ENCODE measurements at places on chromosomes 12 and 14.

DNA sequence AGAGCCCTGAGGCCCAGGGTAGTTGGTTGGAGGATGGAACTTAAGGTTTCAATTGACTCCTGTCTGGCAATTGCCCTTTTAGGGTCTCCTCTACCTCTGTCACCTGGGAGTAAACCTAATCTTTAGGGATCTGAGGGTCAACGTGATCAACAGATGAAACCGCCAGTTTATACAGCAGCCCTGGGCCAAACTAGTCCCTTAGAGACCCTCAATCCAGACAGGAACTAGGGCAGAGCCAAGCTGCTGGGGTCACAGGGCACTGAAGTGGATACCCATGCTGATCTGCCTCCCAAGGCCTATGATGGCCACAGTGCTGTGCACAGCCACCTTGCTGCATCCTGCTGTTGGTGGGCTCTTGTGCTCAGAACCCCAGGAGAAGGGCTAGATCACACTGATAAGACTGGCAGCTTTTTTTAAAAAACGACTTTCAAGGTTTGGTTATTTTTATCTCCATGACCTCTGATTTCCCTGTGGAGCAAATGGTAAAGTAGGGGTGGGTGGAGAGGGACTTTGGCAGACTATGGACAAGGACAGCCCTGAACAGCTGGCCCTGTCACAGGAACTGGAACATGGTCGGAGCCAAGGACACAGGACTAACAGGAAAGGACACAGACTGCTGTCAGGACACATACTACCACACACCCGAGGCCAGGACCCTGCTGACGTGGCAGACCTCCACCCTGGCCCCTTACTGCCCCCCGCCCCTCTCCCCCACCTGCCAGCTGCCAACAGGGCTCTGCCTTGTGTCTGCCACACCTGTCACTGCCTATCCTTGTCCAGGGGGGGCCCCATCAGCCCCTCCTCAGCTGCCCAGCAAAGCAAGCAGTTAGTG, 474 bp downstream of the FITM1 start:
- DNase-seq = no peak

DNA sequence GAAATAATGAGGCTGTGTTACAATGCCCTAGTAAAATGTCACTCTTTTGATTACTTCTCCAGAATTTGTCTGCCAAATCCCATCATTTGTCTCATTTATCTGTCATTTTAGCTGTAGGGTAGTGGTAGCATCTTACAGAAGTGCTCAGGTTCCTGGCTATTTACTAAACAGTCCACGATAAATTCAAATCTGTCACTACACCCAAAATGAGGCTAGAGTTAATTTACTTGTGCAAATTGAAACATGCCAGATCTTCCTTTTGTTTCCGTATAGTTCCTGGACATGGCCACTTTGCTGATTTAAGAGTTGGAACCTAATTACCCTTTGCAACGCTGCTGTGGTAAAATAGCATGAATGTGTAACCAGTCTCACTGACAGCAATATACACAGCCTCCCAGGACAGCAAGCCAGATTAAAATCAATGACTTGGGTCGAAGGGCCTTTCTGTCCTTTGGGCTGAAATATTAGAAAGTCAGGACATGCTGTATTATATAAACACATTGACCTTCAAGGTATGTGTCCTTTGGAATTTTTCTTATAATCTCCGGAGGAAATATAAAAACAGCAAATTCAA, 485.4 kb downstream of the MDGA2 start:
- no peak for DNase-seq

GRCh38 chr12:62647586-62647985, 181.0 kb downstream of the MON2 start:
- DNase-seq = no peak

DNA sequence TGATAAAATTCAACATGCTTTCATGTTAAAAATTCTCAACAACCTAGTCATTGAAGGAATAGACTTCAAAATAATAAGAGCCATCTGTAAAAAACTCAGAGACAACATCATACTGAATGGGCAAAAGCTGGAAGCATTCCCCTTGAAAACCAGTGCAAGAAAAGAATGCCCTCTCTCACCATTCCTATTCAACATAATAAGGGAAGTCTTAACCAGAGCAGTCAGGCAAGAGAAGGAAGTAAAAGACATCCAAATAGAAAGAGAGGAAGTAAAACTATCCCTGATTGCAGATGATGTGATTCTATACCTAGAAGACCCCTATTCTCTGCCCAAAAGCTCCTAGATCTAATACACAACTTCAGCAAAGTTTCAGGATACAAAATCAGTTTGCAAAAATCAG, 52.9 kb downstream of the APOBEC1 start:
- DNase-seq = no peak

- DNase-seq = no peak
Observed at GRCh38 chr12:109716512-109717389, 3.1 kb downstream of the FAM222A start.

- no peak for DNase-seq
Observed at GRCh38 chr12:79301181-79301580, 389.6 kb downstream of the PAWR start.

GRCh38 chr14:23562822-23563472, 4.6 kb downstream of the AP1G2 start:
- DNase-seq = no peak

- no peak for DNase-seq
Observed at GRCh38 chr14:98259881-98260280, 1012.1 kb downstream of the BCL11B start.

- no peak for DNase-seq
Observed at GRCh38 chr14:73502017-73502619, 11.4 kb downstream of the RIOX1 start.

- DNase-seq = no peak
Observed at GRCh38 chr14:59214702-59215302, 26.3 kb downstream of the DAAM1 start.

GRCh38 chr14:23153851-23154796, 29.3 kb downstream of the SLC7A8 start:
- DNase-seq = peak; percentile 78

GRCh38 chr12:20547816-20548575, 147.1 kb upstream of the SLCO1C1 start:
- DNase-seq = no peak

- DNase-seq = no peak
Observed at GRCh38 chr14:50344116-50344775, 32.1 kb downstream of the DMAC2L start.

- DNase-seq = no peak
Observed at GRCh38 chr14:30980980-30981379, 44.5 kb upstream of the AP4S1 start.

- DNase-seq = no peak
Observed at GRCh38 chr14:45406942-45407341, 153.9 kb upstream of the MIS18BP1 start.

- no peak for DNase-seq
Observed at GRCh38 chr12:27534765-27535161, 10.8 kb downstream of the PPFIBP1 start.

- DNase-seq = no peak
Observed at GRCh38 chr14:69008421-69008884, 29.4 kb upstream of the ACTN1 start.

- no peak for DNase-seq
Observed at GRCh38 chr14:63897721-63898163, 44.9 kb downstream of the SYNE2 start.

GRCh38 chr12:57188090-57188425, 28.5 kb upstream of the NXPH4 start:
- DNase-seq = no peak

DNA sequence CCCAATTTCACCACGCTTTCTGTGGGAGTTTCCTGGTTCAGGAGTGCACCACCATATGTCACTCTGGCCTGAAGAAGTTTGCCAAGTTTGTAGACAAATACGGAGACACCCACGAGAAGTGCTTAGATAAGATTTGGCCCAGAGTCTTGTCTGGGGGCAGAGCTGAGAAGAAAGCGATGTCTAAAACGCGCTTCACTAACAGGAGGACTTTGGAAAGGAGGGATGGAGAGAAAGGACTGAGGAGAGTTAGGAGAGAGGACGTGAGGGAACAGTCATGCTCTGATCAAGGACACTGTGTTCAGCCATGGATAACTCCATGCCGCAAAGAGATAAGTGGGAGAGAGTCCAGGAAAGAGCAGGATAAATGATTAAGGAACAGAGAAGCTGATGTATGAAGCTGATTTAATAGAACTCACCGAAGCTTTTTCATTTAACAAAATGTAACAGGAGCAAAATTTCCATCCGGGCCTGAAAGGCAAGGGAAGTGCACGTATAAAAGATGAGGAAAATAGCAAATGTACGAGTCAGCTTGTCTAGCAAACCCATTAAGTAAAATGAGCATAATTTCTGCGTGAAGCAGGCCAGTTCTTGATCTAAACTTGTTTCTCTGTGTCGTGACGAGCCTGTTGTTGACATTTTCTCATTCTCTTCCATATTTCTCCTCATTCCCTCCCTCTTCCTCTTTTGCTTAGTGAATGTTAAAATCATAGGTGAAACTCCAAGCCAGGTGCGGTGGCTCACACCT, 23.4 kb upstream of the MAP3K9 start:
- no peak for DNase-seq

- DNase-seq = no peak
Observed at GRCh38 chr12:43008953-43009845, 419.7 kb upstream of the PRICKLE1 start.

GRCh38 chr12:99043319-99043914, 398.3 kb downstream of the APAF1 start:
- no peak for DNase-seq

DNA sequence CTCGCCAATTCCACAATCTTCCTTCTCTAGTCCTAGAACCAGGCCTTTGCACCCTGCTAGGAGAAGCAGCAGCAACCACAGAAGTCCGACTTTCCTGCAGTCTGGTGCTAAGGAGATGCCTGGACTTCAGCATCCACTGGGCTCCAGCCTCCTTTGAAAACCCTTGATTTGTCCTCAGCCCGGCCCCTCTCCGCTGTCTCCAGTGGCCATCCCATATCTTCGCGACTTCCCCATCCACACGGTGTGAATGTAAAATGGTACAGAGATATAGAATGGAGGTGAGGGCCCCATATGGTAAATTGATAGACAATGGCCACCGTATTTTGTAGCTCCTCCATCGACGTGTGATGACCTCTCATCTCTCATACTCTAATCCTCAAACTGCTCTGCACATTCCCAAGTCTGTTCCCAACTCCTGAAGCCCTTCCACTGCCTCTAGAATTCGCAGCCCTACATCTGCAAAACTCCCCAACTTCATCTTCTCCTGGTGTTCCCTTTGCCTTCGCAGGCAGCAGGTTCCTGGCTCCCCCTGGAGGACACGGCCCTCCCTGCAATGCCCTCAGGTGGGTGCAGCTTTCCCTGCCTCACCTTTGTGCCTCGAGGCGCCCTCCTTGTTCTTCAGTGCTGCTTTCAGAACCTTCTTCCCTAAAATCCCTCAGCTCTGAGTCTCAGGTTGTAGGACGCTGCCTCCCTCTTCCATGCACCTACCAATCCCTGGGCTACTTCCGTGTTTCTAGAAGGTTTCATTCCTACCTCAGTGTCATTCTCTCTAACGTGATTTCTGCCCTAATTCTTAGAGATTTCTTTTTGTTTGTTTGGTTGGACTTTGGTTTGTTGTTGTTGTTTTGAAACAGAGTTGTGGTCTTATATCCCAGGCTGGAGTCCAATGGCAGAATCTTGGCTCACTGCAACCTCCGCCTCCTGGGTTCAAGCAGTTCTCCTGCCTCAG, 36.7 kb downstream of the TMBIM6 start:
- no peak for DNase-seq

Data from thoracic aorta (tissue), 2 donors.